ENCODE measurements at places on chromosomes 12 and 14. TPM values are rescaled to one million over a fixed set of nuclear protein-coding genes. Genes with fewer than 3 reads are reported as not detected.

The OASL gene
- 1.5 TPM for total RNA-seq

The TMPRSS12 gene
- not detected for total RNA-seq

The PTPRO gene
- total RNA-seq: under 0.01 TPM

The PGAM5 gene
- total RNA-seq: 18.6 TPM

The DENND5B gene
- total RNA-seq: 28.5 TPM

The PLEKHG7 gene
- not detected for total RNA-seq

All from articular chondrocyte of knee joint (primary cell).